ENCODE measurements at places on chromosomes 11 and 22. TPM values are rescaled to one million over a fixed set of nuclear protein-coding genes. Genes with fewer than 3 reads are reported as not detected.
A peak's percentile ranks its signal among the peaks of the same experiment; 100 is the strongest.

Gene P2RY6
- total RNA-seq: 2.0 TPM

Gene CNTF
- 1.5 TPM for total RNA-seq

Gene NAGA
- total RNA-seq: 21.1 TPM

Gene MMP8
- total RNA-seq: 0.37 TPM

Gene NUDT8
- 61.7 TPM for total RNA-seq

Gene CNIH2
- not detected for total RNA-seq

Gene AQP11
- 0.94 TPM for total RNA-seq

Gene UCP3
- 1.1 TPM for total RNA-seq

Gene LGR4
- 29.0 TPM for total RNA-seq

Gene IGLL5
- 0.58 TPM for total RNA-seq

Gene TIMM10
- 58.0 TPM for total RNA-seq

Gene APOA4
- total RNA-seq: not detected

Gene CFAP300
- total RNA-seq: 0.74 TPM

DNA sequence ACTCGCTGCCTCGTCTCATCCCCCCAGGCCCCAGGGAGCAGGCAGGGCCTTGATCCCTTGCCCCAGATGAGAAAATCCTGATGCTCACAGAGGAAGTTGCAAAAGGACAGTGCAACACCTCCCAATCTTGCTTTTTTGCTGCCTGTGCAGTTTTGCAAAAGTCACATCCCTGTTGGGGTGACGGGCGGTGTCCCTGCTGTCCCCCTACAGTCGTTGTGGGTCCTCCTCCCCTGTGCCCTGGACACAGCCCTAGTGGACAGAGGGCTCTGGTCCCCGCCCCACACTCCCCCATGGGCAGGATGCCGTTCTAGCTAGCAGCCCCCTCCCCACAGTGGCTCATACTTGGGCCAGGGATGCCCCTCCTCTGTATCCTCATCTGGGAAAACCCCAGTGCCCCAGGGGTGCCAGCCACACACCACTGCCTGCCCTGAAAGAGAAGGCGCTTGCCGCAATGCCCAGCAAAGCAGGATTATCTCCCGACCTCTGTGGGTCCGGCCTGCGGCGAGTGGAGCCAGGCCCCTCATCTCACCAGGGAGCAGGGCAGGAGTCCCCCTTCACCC lies 18.4 kb upstream of the CTSD start:
- DNase-seq: no peak

GRCh38 chr11:69744435-69744834 lies 30.7 kb downstream of the FGF4 start:
- DNase-seq: no peak

DNA sequence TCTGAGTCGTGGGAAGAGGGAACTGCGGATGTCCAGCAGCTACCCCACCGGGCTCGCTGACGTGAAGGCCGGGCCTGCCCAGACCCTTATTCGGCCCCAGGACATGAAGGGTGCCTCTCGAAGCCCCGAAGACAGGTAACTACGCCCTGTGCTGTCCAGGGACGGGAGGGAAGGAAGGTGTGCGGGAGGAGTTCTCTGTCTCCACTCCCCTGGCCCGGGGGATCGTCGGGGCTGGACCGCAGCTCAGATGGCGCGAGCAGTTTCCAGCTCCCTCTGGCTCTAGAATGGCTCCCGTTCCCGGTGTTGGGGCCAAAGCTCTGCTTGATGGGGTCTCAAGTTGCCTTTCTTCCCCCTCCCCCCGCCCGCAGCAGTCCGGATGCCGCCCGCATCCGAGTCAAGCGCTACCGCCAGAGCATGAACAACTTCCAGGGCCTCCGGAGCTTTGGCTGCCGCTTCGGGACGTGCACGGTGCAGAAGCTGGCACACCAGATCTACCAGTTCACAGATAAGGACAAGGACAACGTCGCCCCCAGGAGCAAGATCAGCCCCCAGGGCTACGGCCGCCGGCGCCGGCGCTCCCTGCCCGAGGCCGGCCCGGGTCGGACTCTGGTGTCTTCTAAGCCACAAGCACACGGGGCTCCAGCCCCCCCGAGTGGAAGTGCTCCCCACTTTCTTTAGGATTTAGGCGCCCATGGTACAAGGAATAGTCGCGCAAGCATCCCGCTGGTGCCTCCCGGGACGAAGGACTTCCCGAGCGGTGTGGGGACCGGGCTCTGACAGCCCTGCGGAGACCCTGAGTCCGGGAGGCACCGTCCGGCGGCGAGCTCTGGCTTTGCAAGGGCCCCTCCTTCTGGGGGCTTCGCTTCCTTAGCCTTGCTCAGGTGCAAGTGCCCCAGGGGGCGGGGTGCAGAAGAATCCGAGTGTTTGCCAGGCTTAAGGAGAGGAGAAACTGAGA lies 1.4 kb downstream of the ADM start:
- DNase-seq: no peak

- no peak for DNase-seq
These were observed 47.4 kb downstream of the PRDM10 start for GRCh38 chr11:129955282-129955681.

- peak; percentile 30 for DNase-seq
These were observed 21.0 kb upstream of the MOB2 start for GRCh38 chr11:1507381-1508140.

GRCh38 chr11:9575260-9576240 lies 2.1 kb downstream of the WEE1 start:
- DNase-seq: peak; percentile 59

- no peak for DNase-seq
These were observed 4.5 kb downstream of the OR5B21 start for GRCh38 chr11:58503361-58503856.

DNA sequence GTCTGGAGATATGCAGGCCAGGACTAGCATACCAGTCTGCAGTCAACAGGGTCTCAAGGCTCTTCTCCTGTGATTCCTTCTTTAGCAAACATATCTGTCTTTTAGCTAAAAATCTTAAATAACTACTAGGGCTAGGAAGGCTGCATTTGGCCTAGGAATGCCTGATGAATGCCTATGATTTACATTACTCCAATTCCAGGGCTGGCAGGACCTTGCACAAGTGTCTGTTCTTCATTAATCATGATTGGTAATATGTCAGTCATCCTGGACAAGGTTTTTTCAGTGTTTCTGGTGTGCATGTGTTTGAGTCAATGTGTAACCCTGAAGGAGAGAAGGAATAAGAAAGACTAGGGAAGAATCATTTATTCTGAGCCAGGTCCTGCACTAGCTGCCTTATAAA lies 280.5 kb upstream of the NARS2 start:
- no peak for DNase-seq

DNA sequence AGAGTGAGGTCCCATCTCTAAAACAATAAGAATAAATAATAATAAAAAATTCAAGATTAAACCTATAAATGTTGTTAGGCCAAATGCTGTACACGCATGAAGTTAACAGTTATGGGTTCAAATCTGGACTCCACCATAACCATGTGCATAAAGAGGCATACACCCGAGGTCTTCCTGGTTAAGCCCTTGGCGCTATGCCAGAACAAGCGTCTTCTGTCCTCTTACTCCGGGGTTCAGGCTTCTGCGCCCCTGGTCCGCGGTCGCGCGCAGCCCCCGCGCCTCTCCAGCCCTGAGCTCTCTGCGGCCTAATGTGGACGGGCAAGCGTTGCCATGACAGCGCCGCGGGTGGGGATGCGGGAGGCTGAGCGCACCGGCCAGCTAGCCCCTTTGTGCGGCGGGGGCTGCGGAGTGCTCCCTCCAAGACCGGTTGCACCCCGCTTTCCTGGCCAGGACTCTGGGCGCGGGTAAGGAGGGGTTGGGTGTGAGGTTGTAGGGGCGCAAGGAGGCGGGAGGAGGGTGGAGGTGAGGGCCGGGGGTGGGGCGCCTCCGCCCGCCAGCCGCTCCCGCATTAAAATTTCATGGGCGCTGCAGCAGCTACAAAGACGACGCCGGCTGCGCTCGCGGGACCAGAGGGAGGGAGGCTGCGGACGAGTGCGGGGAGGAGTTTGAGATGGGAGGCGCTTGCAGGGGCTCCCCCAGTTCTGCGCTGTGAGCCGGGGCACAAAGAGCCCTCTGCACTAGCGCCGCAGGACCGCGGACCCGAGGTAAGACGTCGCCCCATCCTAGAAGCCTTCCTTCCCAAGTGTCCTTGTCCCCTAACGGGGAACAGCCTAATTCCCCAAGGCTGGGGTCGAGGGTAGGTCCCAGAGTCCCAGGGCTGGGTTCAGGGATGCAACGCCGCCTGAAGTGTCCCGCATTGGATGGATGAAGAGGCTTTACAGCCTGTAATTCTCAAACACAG lies at the start of gene MIAT:
Gene MIAT (plus strand): TSS at position 698 of the 961 bp plus-strand sequence.
- peak; percentile 43 for DNase-seq

GRCh38 chr11:122721201-122721963 lies 65.9 kb downstream of the UBASH3B start:
- DNase-seq: no peak

DNA sequence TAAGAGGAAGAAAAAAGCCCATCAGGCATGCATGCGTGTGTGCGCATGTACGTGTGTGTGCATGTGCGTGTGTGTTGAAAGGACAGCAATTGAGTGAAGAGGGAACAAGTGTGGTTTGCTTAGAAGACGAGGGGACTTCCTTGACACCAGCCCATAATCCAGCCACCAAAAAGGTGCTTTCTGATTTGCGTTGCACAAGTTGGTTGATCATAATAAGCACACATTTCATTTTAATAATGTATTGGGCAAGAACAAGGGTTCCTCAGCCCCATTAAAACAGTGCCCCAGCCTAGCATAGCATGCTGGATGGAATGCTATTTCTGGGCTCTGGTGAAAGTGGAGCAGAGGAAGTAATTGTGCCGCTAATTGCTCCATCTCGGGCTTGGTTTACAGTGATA lies 493.2 kb downstream of the MIAT start:
- no peak for DNase-seq

DNA sequence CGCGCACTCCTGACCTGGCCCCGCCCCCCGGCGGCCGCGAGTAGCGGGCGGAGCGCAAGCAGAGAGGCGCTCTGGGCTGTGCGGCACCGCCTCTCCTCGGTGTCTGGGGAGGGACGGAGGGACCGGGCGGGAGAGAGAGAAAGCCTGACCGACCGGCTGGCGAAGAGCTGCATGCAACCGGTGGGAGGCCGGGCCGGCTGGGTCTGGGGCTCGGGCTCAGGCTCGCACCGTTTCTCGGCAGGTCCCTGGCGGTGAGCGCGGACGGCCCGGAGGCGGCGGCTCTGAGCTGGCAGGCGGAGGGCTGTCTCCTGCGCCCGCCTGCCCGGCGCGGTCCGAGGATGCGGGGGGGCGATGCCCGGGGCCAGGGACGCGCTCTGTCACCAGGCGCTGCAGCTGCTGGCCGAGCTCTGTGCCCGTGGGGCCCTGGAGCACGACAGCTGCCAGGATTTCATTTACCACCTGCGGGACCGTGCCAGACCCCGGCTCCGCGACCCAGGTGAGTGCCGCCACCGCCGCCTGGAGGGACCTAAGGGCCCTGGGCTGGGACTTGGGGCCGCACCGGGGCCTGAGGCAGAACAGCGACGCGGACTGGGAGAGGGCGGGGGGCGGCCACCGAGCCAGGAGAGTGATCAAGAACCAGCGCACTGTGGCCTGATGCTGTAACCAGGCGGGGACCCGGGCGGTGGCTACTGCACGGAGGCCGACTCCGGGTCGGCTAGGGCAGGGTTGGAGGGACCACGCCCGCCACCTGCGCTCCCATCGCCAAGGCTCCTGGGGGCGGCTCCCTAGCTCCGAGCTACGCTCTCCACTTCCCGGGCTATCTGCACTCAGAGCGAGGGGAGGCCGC lies at the start of gene SYT9:
Gene SYT9 (plus strand): TSS at position 69 of the 847 bp plus-strand sequence. CDS start 283 bp downstream, at position 352.
- DNase-seq: peak; percentile 50

DNA sequence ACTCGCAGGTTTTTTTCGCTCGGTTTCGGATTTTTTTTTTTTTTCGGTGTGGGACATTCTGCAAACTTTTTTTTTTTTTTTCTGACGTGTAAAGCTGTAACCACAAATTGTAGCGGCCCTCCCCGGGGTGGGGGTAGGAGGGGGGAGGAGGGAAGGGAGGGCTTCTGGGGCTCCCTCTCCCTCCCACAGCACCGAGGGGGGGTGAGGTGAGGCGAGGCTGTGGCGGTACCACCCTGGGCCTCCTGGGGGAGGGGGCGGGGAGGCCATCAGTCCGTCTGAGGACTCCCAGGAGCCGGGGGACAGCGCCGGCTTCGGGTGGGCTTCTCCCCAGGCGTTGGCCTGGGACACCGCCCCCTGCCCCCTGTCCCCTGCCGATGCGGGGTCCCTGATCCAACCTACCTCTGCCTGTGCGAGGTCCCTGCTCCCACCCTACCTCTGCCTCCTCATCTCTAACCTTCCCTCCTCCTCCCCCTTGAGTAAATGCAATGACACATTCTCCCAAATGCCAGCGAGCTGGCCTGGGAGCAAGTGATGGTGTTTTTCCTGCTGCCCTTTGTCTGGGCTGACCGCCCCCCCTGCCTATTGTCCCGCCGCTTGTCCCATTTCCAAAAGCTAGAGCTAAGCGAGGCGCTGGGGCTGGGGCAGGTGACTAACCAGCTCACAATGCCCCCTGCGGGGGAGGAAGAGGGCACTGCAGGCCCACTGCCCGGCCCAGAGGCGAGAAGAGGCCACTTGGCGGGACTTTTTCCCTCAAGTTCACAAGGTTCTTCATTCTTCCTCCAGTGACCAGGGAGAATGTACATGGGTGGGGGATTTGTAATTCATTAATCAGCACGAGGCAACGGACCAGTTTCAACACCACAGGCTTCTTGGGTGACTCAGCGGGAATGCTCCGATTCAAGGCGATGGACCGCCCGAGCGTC lies 511 bp upstream of the CLCF1 start:
- peak; percentile 87 for DNase-seq

DNA sequence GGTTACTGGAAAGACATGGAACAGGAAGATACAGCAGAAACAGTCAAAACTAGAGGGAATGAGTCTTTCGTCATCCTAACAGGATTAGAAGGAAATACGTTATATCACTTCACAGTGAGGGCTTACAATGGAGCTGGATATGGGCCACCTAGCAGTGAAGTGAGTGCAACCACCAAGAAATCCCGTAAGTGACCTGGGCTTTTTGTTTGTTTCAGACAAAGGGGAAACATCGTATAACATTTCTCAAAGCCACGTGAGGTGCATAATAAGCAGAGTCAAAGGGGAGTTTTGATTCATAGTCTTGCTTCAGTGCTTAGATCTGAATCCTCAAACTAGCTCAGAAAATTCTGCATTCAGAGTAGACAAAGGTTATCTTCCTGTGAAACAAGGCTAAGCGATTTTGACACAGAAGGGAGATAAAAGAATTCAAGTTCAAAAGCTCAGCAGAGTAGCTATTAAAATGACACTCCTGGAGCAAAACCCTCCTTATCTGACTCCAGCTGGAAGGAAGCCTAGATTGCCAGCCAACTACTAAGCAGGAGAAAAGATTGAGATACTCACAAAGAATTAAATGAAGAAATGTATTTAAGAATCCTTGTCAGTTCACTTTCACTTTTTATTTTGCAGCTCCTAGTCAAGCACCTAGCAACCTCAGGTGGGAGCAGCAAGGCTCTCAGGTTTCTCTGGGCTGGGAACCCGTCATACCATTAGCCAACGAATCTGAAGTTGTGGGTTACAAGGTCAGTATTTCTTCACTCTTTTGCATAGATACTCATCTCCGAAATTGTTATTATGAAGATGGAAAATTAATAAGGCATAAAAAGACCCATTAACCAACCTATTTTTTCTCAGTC lies 346.4 kb upstream of the ARHGAP42 start:
- DNase-seq: no peak

GRCh38 chr11:105054723-105055493 lies 9.8 kb upstream of the CARD16 start:
- no peak for DNase-seq

DNA sequence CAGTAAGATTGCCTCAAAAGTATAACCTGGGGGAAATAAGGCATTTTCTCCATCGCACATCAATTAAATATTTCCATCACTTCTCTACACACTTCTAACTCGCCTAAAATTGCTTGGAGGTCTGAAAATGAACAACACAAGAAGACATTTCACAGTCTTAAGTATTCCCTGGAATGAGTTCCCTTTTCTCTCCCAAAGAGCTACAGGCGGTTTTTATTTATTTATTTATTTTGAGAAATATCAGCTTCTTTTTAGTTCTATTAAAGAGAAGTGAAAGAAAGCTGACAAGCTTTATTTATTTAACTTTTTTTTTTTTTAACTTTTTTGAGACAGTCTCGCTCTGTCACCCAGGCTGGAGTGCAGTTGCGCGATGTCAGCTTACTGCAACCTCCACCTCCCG lies 11.5 kb upstream of the PARVB start:
- no peak for DNase-seq

Data from left cardiac atrium (tissue), 4 donors.